ENCODE measurements at places on chromosomes 7 and 10.

DNA sequence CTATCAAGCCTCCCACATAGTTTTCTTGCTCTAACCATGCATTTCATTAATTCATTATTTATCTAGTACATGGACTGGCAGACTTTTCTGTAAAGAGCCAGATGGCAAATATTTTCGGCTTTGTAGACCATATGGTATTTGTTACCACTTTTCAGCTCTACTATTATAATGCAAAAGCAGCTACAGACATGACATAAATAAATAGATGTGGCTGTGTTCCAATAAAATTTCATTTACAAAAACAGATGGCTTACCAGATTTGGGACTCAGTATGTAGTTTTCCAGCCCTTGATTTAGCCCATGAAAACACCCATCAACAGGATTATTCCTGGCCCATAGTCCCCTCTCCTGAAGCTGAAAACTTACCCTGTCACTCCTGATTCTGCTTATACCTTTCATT, 32.1 kb downstream of the PLCE1 start:
- DNase-seq = no peak

GRCh38 chr7:70810558-70811139, 321.3 kb upstream of the GALNT17 start:
- no peak for DNase-seq

DNA sequence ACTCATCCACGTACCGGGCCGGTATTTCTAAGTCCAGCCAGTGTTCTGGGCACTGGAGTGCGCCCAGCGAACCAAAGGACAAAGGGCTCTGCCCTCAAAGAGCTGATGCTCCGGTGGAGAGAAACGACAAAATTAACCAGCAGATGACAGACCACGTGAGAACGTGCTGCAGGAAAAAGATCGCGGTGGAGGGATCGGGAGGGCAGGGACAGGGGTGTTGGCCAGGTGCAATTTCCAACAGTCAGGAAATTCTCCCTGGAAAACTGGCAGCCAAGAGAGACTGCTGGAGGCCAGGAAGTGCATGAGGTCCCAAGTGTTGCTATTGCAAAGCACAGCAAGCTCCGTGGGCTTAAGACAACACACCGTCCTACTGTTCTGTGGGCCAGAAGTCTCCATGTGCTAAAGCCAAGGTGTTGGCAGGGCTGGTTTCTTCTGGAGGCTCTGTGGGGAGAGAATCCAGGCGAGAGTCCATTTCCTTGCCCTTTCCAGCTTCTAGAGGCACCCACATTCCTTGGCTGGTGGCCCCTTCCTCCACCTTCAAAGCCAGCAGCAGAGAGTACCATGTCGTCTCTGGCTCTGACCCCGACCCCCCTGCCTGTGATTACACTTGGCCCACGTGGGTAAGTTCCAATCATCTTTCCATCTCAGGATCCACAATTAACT, 21.3 kb upstream of the AMZ1 start:
- no peak for DNase-seq

- DNase-seq = no peak
Observed at GRCh38 chr10:95559471-95559870, 1.7 kb downstream of the SORBS1 start.

- DNase-seq = no peak
Observed at GRCh38 chr7:34042406-34042805, 137.1 kb downstream of the BMPER start.

GRCh38 chr10:110641256-110641655, 2.9 kb upstream of the RBM20 start:
- DNase-seq = peak; percentile 36

- DNase-seq = no peak
Observed at GRCh38 chr7:105461518-105461917, 60.6 kb downstream of the PUS7 start.

- peak; percentile 66 for DNase-seq
Observed at GRCh38 chr10:61943674-61944378, 42.3 kb downstream of the ARID5B start.

- DNase-seq = no peak
Observed at GRCh38 chr10:72782649-72783330, 90.8 kb downstream of the MCU start.

- no peak for DNase-seq
Observed at GRCh38 chr10:43945908-43946307, 297.2 kb upstream of the ZNF32 start.

DNA sequence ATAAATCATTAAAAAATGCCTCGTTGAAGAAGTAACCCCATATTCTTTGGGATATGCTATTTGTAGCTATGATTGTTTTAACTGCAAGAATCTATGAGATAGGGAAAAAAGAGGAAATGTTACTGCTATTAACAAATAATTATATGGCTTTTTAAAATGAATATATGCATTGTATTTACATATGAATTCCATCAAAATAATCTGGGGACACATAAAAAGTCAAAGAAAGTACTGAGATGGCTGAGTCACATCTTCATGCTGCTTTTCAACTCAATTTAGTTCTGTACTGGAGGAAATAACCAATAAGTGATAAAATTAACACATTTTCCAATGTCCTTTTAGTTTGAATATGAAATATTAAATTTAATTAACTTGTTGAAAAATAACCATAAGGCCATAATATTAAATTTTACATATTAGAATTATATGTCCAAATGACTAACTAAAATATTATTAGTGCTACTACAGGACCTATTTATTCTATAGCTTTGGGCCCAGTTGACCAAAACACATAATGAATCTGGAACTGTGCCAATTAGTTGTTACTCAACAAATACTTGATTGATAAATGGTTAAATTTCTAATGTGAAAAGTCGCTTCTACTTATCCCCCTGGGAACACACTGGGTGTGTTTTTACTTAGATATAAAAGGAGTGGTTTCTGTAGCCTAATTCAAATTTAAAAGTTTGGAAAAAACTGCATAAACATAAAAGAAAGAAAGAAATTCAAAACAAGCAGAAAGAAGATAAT, 214.6 kb upstream of the PFKP start:
- DNase-seq = no peak

GRCh38 chr7:757741-758163, 30.7 kb upstream of the PRKAR1B start:
- no peak for DNase-seq

Data from kidney capillary endothelial cell (primary cell).